ENCODE measurements at places on chromosomes 6 and 20.

GRCh38 chr20:52060794-52061714 lies 130.5 kb downstream of the ZFP64 start:
- DNase-seq: peak; percentile 25

DNA sequence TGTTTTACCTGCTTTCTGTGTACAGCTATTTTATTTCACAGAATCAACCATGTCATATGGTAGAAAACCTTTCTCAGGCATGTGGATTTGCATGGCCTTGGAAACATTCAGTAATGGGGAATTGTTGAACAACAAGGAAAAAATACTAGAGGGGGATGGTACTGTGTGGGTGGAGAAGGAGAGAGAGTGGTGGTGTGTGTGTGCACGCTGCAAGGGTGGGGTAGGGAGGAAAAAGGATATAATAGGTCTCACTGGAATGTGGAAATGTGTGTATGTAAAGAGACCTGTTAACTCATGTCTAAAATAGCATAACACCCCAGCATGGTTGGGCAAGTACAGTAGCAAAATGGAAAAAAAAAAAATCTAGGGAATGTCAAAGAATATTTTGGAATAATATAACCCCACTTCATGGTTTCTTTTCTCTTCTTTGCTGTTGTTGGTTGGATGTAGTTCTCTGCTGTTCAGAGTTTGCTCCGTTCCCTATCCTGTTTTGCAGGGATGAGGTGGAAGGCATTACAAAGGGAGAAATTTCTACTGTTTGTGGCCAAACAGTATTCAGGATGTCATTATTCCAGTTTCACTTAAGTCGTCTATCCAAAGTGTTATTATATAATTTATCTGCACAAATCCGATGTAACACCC lies 93.9 kb upstream of the CITED2 start:
- no peak for DNase-seq

DNA sequence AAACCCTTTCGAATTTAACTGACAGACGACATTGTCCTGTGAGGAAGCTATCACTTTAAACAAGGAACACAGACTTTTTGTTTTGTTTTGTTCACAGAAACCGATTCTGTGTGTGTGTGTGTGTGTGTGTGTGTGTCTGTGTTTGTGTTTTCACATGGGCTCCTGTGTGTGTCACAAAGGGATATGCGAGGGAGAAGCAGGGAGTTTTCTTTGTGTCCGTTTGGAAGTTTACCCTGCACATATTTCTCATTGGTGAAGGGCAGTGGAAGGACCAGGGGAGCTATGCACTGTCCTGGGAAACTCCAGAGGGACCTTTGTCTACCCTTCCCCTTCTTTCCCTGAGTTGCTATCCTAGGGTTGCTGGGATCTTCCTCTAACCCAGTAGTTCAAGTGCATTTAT lies 17.7 kb downstream of the POM121L2 start:
- no peak for DNase-seq

GRCh38 chr6:3784423-3784822 lies 32.9 kb upstream of the PXDC1 start:
- no peak for DNase-seq

GRCh38 chr6:10316373-10316721 lies 98.5 kb downstream of the TFAP2A start:
- peak; percentile 44 for DNase-seq

- no peak for DNase-seq
These were observed 120.0 kb downstream of the TMEM242 start for GRCh38 chr6:157203312-157203744.

DNA sequence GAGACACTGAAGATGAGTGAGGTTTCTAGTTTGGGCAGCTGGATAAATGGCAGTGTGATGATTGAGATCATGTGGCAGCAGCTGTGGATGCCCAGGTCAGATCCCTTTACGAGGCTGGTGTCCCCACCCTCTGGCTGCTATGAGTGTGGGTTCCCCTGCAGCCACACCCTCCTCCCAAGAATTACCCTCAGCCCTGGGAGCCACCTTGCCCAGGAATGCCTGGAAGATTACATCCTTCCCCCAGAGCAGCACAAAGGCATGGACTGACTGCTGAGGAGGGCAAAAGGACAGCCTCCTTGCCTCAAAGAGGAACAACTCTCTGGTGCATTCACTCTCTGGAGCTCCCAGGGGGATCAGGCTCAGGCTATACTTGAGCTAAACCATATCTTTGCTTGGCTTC lies 15.0 kb upstream of the PKHD1 start:
- no peak for DNase-seq

DNA sequence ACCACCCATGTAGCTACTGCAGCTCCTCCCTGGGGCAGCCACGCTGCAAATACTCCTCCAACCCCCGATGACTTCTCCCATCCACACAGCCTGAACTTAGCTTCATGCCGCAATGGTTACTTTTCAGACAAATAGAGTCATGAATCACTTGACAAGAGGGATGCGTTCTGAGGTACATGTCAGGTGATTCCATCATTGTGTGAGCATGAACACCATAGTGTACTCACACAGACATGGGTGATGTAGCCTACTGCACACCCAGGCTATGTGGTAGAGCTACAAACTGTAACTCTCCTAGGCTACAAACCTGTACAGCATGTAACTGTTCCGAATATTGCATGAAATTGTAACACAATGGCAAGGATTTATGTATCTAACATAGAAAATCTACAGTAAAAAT lies 298.5 kb upstream of the SLC35B3 start:
- no peak for DNase-seq

DNA sequence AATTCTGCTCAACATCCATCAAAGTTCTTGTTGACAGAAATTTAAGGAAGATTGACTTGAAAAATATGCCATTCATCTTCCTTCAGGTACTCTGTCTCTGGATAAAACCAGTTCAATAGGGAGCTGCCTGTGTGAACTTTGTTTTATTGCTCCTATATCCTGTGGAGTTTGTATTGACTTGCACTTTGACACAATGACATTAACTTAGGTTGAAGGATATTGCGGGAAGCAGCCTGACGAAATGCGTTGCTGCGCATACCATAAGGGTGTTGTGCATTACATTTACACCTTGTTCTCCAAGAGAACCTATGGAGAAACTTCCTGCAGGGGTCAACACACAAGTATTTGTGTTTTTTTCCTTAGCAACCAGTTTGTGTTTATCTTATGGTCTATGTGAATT lies 185.4 kb upstream of the GRIK2 start:
- DNase-seq: no peak

- peak; percentile 25 for DNase-seq
These were observed 4.2 kb downstream of the DUSP22 start for GRCh38 chr6:296151-297122.

DNA sequence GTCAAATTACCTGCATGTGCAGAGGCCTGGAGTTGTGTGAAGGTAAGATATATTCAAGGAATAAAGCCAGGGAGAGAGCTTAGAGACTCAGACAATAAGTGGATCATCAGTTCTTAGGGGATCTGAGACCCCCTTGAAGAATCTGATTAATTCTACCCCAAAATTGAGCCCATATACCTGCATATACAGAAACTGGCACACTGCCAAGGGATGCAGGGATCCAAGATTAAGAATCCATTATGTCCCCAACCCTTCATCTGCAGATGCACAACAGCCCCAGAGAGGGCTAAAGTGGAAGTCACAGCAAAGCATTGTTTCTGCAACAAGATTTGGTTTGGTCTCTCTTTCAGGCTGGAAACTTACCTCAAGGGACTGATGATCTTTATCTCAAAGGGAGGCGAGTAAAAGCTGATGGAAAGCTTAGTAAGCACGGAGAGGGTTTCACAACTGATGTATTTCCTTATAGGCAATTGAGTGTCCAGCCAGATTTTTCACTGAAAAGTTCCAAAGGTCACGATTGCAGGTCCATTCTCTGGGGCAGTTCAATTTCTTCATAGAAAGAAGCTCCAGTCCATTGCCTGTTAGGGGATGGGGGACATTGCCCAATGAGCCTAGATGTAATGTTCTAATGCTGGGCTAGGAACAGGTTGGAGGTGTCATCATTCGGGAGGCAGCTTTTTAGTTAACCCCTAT lies 20.9 kb upstream of the STK35 start:
- DNase-seq: no peak

GRCh38 chr20:41386502-41387427 lies 20.1 kb upstream of the EMILIN3 start:
- peak; percentile 88 for DNase-seq

GRCh38 chr20:42267793-42268384 lies 649.7 kb upstream of the CHD6 start:
- no peak for DNase-seq

DNA sequence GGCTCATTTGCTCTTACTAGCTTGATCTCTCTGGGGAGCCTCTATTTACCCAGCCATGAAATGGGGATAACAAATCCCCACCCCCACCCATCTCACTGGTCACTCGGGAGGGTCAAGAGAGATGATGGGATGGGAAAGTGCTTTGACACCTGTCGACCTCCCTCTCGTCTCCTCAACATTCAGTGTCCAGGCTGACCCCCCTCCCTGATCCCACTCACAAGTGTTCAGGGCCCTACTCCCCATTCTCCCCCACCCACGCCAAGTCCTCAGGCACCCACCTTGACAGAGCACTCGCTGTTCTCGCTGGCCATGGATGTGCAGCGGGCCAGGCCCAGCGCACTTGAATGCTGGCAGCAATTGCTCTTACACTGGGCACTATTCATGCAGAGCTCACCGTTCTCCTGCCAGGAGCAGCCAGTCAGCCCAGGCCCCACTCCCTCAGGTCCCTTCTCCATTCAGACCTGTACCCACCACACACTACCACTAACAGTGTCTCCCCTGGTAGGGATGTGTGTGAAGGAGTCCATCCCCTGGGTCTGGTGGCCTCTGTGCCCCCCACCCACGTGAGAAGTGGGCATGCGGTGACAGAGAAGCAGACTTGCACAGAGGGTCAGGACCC lies 1.6 kb downstream of the CLPS start:
- no peak for DNase-seq

- DNase-seq: no peak
These were observed 235.6 kb downstream of the PLCB1 start for GRCh38 chr20:8367689-8368088.

DNA sequence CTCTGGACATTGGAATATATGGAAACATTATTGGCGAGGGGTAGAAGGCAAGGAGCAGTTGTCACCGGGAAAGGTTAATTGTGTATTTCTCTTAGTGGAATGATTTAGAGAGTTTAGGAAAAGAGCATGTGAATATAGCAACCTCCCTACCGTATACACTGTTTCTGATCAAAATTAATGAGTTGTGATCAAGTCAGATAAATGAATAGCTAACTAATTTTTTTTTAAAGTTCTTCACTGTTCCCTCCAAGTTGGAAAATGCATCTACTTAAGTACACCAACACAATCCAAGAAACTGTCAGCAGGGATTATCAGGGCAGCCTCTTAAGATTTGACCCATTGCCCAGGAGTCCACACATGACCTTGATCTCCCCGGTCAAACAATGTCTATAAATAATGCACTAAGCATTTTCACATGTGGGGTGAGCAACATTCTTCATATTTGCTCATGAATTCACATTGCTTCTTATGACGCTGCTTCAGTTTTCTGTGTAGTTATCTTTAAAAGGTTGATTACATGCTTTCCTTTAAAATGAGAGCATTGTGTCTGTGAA lies 680.8 kb upstream of the NRSN1 start:
- DNase-seq: peak; percentile 48

- peak; percentile 96 for DNase-seq
These were observed 98.6 kb upstream of the MRPS10 start for GRCh38 chr6:42315991-42316970.

DNA sequence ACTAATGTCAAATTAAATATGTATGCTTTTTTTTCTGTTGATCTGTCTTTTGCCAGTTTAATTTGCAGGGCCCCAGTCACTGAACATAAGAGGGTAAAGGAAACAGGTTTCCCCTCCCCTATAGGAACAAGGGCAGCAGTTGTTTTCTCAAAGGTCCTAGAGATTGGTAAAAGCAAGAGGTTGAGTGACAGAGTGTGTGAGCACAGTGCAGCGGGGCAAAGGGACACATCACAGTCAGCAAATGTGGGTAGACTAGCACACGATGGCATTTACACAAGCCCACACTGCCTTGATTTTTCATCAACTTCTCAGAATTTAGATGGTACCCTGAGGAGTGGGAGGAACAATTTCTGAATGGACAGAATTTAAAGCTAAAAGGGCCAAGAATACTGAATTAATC lies 138.7 kb upstream of the MYLIP start:
- DNase-seq: no peak

GRCh38 chr6:170374571-170375444 lies 68.2 kb downstream of the FAM120B start:
- DNase-seq: no peak

DNA sequence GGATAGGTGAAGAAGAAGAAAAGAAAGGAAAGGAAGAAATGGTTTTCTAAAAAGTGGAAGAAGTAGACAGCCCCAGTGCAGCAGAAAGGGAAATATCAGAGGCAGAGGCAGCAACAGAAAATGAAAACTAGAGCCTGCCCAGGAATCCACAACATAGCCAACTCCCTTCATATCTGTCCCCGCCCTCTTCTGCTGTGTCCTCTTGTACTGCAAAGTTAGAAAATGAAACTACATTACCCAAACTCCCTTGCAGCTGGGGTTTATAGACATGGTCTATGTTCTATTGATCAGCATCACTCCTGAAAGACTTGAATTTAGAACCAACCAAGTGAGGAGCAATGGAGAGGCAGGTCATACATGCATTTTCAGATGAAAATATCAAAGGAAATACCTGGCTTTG lies 200.5 kb upstream of the PHACTR1 start:
- DNase-seq: peak; percentile 74

DNA sequence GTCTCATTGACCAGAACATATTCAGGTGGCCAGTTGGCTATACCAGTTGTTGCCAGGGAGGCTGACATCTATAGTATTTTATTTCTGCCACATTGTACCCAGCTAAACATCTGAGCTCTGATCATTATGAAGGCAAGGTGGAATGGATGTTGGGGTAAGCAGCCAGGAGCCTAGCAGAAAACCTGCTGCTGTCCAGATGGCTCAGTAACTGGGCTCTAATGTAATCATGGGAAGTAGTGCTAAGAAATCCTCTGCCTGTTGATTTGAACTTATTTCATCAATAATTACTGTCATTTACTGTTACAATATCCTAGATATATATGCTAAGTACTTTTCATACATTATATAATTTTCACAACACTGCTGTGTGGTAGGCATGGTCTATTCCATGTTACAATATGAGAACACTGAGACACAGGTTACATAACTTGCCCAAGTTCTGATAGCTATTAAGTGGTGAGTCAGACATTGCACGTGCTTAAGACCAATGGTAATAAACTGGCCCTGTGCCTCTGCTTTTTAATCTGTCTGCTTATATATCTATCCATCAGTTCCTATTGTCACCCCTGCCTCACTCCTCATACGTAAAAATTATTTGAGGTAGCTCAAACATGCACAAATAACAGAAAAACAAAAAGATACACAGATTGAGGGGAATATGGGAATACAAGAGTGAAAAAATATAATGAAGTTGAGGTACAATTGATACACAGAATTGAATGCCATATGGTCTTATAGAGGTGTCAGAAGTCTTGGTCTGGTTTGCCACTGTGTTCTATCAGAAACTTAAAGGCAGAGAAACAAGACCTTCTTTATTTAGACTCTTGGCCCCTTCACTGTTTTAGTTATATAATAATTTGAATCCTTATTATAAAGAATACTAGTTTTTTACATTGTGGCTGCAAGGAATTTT lies 25.2 kb downstream of the TBPL1 start:
- DNase-seq: peak; percentile 86

GRCh38 chr20:63089051-63089907 lies 82.5 kb upstream of the BHLHE23 start:
- DNase-seq: no peak
